ENCODE measurements at places on chromosomes 1 and 21.

DNA sequence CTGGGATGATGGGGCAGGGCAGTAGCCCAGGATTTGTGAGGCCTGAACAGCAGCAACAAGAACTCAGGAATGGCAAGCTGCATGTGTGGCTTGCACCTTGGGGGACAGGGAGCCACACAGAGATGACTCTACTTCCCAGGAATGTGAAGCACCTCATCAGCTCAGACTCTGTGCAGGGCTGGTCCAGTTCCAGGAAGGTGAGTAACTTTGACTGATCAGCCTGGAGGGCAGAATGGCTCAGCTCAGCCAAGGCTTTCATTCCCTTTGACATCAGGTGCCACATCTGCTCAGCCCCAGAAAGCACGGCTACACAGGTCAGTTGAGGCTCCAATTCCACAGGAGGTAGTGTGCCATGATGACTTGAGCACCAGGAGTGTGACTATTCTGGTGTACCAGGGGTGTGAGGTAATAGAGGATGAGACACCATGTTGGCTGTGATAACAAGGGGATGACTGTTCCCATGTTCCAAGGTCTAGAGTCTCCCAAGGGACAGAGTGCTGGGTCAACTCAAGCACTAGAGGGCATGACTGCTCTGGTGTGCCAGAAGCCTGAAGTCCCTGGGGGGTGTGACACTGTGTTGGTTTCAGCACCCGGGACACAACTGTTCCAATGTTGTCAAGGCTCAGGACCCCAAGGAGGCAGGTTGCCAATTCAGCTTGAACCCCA, 625.8 kb upstream of the ADGRL2 start:
- no peaks in the 10 kb centered on the region for H3K36me3 ChIP-seq
- no peaks in the 10 kb centered on the region for H3K27me3 ChIP-seq
- no peaks in the 10 kb centered on the region for H3K4me1 ChIP-seq
- H3K4me3 ChIP-seq = no peak overlapping the region
- DNase-seq = no peak

DNA sequence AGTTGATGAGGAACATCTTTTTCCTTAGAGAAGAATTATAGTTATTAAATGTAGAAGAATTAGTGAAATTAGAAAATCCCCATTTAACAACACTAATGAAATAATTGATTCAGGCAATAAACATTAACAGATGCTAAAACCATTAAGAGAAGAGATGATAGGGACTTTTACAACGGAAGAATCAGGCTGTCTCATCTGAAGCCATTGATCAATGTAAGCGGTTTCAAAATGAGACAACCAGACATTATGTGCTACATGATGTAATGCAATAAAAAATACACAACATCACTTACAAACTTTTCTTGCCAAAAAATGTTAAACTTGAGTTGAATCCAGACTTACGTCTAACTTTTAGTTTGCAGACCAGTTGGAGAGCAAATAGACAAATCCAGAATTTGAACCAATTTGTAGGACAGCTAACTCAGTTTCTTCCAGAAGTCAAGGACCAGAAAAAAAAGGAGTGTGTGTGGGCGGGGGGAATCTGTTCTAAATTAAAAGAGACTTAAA, 165.4 kb upstream of the DPT start:
- H3K4me1 ChIP-seq = no peaks in the 10 kb centered on the region
- no peaks in the 10 kb centered on the region for H3K27me3 ChIP-seq
- no peak overlapping the region for H3K27ac ChIP-seq
- H3K4me3 ChIP-seq = no peak overlapping the region
- no peaks in the 10 kb centered on the region for H3K36me3 ChIP-seq
- DNase-seq = no peak

DNA sequence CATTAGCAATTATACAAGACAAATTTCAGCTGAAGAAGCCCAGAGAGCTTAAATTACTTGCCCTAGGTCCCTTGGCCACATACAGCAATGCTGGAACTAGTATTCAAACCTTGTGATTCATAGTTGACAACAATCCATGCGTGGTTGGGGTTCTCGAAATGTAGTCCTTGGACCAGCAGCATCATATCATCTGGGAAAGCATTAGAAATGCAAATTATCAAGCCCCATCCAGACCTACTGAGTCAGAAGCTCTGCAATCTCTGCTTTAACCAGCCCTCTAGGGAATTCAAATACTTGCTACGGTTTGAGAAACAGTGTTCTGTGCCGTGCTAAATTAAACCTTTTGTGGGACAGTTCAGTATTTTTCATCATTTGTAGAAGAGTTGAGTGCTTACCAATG, 65.1 kb downstream of the CLIC6 start:
- no peak overlapping the region for H3K27ac ChIP-seq
- no peaks in the 10 kb centered on the region for H3K4me1 ChIP-seq
- DNase-seq = no peak
- no peaks in the 10 kb centered on the region for H3K27me3 ChIP-seq

DNA sequence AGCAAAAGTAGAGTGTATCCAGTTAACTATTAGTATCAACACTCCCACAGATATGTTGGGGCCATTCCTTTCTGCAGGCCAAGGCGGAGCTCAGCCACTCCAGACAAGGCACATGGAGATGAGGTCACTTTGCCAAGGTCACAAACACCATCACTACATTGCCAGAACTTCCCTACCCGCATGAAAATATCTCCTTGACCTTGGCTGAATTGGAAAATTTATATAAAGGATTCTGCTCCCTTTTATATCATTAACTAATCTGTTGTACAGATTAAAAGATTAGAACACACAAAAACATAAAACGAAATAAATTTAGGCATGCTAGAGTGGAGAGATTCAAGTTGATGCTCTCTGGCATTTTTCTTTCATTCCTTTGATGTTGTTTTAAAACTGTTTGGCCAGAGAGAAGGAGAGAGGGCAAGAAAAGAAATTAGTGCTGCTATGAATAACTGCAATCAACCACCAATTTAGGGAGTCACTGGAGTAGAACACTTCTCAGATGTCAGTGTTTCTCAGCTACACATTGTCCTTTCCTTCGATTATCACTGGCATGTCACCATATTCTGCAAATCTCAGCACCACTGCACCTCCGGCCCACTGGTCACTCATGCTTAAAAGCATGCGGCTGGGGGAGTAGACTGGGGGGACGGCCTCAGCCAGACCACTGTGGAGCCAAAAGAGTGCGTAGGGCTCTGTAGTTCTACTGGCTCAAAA, 78.7 kb upstream of the ATP1B1 start:
- no peaks in the 10 kb centered on the region for H3K36me3 ChIP-seq
- DNase-seq = no peak
- H3K27me3 ChIP-seq = no peaks in the 10 kb centered on the region
- no peak overlapping the region for H3K27ac ChIP-seq
- H3K4me3 ChIP-seq = no peak overlapping the region

DNA sequence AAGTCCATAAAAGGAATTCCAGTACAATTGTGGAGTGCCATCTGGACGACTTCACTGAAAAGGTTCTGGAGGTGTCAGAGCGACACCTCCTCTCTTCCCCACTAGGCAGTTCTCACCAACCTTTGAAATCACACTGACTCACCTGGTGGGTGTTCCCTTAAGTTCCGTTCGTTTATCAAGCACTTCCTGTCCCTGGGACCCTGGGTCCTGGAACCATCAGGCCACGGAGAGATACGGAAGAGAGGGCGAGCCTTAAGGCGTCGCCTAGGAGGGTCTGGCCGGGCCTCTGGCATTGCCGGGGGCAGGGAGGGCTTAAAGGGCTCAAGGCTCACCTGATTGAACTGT, 317 bp downstream of the SPAG17 start:
- H3K27me3 ChIP-seq = no peaks in the 10 kb centered on the region
- no peak for DNase-seq
- H3K36me3 ChIP-seq = no peaks in the 10 kb centered on the region
- no peak overlapping the region for H3K27ac ChIP-seq

- H3K36me3 ChIP-seq = peaks cover 3% of the 10 kb centered on the region
- no peaks in the 10 kb centered on the region for H3K27me3 ChIP-seq
- H3K27ac ChIP-seq = no peak overlapping the region
- no peaks in the 10 kb centered on the region for H3K4me1 ChIP-seq
- no peak for DNase-seq
These were observed 39.1 kb downstream of the UROD start for GRCh38 chr1:45051005-45051772.

GRCh38 chr1:201597551-201598230, 58.8 kb downstream of the NAV1 start:
- DNase-seq = peak; percentile 66
- no peaks in the 10 kb centered on the region for H3K4me1 ChIP-seq
- no peak overlapping the region for H3K4me3 ChIP-seq
- no peaks in the 10 kb centered on the region for H3K36me3 ChIP-seq
- no peaks in the 10 kb centered on the region for H3K27me3 ChIP-seq
- no peak overlapping the region for H3K27ac ChIP-seq

DNA sequence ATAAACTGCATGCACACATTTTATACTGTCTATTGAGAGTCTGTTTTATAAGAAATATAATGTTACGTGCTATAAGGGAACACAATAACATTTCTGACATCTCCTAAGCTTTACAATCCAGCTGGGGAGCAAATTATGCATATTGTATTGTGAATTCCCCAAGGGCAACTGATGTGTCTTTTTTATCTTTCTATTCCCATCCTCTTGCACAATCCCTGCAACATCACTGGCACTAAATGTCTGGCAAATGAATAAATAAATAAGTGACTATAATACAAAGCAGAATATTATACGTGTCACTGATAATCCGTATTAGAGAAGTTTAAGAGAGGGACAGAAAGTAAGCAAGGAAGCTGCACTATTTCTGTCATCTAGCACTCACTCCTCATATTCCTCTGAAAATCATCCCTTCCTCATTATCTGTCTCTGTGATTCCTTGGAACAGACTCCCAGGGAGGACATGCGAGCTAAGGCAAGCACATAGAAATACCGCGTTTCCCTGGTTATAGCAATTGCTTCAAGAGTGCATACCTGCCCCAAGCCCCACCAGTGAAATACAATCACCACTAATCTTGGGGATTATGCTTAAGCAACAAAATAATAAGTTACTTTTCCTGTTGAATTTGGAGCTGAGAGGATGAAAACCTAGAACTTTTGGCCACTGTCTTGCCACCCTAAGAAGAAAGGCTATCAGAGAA, 205.4 kb downstream of the SMYD3 start:
- H3K36me3 ChIP-seq = no peaks in the 10 kb centered on the region
- H3K4me1 ChIP-seq = no peaks in the 10 kb centered on the region
- H3K27ac ChIP-seq = no peak overlapping the region
- no peak for DNase-seq
- H3K4me3 ChIP-seq = no peak overlapping the region

- no peaks in the 10 kb centered on the region for H3K27me3 ChIP-seq
- no peak overlapping the region for H3K27ac ChIP-seq
- H3K4me3 ChIP-seq = no peak overlapping the region
- peaks cover 9% of the 10 kb centered on the region for H3K4me1 ChIP-seq
- DNase-seq = no peak
These were observed 169.1 kb upstream of the EDN2 start for GRCh38 chr1:41653574-41653973.

GRCh38 chr21:46604329-46604974, 430 bp downstream of the S100B start:
- H3K27me3 ChIP-seq = no peaks in the 10 kb centered on the region
- no peaks in the 10 kb centered on the region for H3K36me3 ChIP-seq
- H3K4me3 ChIP-seq = no peak overlapping the region
- H3K27ac ChIP-seq = no peak overlapping the region
- no peak for DNase-seq

GRCh38 chr1:212702672-212703071, 3.0 kb upstream of the BATF3 start:
- H3K27me3 ChIP-seq = no peaks in the 10 kb centered on the region
- no peak for DNase-seq
- H3K36me3 ChIP-seq = no peaks in the 10 kb centered on the region
- no peaks in the 10 kb centered on the region for H3K4me1 ChIP-seq
- no peak overlapping the region for H3K27ac ChIP-seq

- no peaks in the 10 kb centered on the region for H3K4me1 ChIP-seq
- DNase-seq = no peak
- H3K4me3 ChIP-seq = no peak overlapping the region
- H3K27me3 ChIP-seq = no peaks in the 10 kb centered on the region
These were observed 112.3 kb downstream of the HHAT start for GRCh38 chr1:210441028-210441427.

DNA sequence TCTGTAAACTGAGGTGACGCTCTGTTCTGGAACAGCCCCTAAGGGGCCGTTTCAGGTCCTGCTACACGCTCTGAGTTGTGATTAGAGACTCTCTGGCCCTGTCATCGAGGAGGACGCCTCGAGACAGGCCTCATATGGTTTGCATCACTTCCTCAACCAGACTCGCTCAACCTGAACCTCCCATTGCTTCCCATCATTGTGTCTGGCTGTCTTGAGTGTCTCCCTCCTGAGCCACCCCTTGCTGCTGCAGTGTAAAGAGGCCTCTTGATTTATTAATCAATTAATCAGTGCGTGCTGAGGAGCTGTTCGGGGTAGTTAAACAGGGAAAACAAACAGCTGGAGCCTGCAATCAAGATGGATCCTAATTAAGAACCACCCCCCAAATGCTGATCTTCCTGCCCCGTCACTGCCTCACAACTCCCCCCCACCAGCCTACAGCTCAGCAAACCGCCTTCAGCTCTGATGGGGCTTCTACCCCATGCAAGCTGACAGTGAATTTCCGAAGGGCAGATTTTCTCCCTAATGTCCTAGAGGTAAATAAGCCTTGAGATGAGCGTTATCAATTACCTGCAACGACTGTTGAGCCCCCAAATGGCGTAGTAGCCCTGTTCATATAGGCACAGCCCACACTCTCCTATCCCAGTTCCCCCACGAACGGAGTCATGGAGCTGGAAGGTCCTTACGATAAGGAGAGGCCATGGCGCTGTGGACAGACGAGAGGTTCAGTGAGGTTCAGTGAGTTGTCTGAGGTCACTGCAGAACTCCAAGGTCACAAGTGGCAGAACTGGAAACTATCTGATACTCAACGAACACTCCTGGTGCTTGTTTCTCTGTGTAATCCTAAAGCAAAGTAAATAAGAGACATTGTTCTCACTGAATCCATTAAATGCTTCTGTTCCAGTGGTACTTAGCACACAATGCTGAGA, 210.6 kb downstream of the KIF26B start:
- no peak overlapping the region for H3K4me3 ChIP-seq
- H3K36me3 ChIP-seq = no peaks in the 10 kb centered on the region
- no peaks in the 10 kb centered on the region for H3K4me1 ChIP-seq
- DNase-seq = no peak
- H3K27ac ChIP-seq = no peak overlapping the region

GRCh38 chr1:97693601-97694000, 227.2 kb downstream of the DPYD start:
- H3K4me1 ChIP-seq = no peaks in the 10 kb centered on the region
- H3K27ac ChIP-seq = no peak overlapping the region
- no peak for DNase-seq
- no peak overlapping the region for H3K4me3 ChIP-seq
- no peaks in the 10 kb centered on the region for H3K36me3 ChIP-seq

All from tibial artery (tissue), 4 donors.